Hematopoietic multipotent progenitor cell treated with erythropoietin and hydrocortisone succinate and interleukin-3 and kit ligand, for 4 days (in vitro differentiated cells): ENCODE measurements at places on chromosomes 16 and 17.
A peak's percentile ranks its signal among the peaks of the same experiment; 100 is the strongest.

DNA sequence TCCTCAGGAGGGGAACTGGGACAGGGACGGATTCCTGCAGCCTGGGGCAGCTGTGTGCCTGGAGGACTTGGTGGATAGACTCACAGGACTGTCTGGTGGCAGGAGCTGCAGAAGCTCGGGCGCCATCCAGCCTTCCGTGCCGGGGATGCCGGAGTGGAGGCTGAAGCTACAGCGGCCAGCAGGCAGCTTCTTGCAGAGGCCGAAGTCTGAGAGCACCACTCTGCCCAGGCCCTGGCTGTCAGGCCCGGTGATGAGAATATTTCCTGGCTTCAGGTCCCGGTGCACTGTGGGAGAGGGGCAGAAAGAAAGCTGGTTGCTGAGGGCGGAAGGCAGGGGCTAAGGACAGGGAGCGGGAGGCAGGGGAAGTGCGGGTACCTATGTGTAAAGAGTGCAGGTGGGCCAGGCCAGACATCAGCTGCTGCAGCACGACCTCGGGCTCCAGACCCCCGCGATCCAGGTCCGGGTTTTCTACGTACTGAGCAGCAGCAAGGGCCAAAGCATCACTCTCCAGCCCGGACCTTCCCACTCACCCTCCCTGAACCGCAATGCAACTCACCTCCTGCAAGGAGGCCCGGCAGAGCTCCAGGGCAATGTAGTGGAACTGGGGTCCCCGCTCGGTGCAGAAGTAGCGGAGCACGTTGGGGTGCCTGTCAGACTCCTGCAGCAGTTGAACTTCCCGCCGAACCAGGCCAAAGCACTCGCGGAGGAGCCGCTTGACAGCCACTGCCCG is 16.1 kb downstream of the PLK1 start:
- peak; percentile 42 for DNase-seq

DNA sequence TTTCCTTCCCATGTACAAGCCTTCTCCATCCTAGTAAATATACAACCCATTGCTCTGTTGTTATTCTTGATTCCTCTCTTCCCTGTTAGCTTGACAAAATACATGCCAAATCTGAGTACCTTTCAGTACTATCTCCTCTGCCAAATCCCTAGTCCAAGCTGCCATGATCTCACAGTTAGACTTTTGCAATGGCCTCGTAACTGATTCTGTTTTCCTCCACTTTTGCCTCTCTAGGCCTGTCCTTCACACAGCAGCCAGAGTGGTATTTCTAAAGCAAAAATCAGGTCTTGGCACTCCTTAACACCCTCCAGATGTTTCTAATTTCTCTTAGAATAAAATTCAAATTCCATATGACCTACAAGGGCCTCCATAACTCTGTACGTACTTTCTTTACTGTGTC is 153.0 kb upstream of the RBL2 start:
- no peak for DNase-seq

DNA sequence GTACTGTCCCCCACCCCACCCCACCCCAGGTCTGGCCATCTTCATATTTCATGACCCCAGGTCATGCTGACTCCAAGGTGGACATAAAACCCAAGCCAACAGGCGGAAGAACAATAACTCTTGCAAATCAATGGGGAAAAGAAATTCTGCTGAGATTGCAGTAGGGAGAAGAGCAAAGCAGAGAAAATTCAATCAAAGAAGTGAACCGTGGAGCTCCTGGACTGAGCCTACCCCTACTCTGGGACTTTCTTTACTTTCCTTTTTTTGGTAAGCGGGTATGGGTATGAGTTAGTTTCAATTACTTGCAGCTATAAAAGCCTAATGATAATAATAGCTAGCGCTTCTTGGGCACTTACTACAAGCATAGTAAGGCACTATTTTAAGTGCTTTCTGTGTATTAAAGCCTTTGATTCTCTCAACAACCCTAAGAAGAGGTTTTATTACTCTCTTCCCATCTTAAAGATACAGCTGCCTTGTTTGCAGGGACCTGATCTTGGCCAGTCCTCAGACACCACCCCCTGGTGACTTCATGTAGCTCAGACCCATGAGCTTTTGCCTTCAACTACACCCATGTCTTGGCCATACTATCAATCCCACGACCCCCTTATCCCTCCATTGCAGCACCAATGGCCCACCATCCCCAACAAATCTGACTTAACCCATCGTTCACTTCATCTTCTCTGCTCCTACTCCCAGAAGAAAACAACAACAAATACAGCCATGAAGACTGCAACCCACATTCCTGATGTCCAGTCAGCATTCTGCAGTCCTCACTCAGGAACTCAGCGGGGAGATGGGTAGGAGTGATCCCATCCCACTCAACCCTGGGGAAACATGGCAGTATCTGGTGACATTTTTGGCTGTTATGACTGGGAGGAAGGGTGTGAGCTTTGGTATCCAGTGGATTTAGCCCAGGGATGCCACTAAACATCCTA is 4.4 kb downstream of the GGA2 start:
- peak; percentile 37 for DNase-seq

GRCh38 chr16:30892670-30893416 is 1.0 kb downstream of the BCL7C start:
- DNase-seq = peak; percentile 25

DNA sequence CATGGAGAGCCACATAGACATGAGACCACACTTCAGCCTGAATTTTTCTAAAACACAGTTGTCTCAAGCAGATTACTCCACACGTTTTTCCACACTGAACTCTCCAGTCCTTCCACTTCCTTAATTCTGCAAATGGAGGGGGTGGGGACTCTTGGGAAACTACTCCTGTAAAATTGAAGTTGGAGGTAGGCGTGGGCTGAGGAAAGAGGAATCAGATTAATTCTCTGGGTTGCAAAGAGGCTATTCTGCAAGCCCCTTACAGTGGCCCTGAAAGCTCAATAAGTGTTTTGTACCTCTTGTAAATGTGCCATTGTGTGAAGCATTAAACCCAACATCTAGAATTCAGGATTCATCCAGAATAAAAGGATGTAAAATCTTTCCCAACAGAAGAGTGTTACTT is 9.6 kb downstream of the MARVELD3 start:
- no peak for DNase-seq

- no peak for DNase-seq
These were observed 69.7 kb downstream of the TANC2 start for GRCh38 chr17:63035695-63036094.

- DNase-seq = no peak
These were observed 46.0 kb downstream of the HNF1B start for GRCh38 chr17:37698911-37699255.

- DNase-seq = no peak
These were observed 8.8 kb downstream of the IL21R start for GRCh38 chr16:27410761-27411160.

- DNase-seq = no peak
These were observed 93.7 kb downstream of the SDK2 start for GRCh38 chr17:73550556-73550955.

DNA sequence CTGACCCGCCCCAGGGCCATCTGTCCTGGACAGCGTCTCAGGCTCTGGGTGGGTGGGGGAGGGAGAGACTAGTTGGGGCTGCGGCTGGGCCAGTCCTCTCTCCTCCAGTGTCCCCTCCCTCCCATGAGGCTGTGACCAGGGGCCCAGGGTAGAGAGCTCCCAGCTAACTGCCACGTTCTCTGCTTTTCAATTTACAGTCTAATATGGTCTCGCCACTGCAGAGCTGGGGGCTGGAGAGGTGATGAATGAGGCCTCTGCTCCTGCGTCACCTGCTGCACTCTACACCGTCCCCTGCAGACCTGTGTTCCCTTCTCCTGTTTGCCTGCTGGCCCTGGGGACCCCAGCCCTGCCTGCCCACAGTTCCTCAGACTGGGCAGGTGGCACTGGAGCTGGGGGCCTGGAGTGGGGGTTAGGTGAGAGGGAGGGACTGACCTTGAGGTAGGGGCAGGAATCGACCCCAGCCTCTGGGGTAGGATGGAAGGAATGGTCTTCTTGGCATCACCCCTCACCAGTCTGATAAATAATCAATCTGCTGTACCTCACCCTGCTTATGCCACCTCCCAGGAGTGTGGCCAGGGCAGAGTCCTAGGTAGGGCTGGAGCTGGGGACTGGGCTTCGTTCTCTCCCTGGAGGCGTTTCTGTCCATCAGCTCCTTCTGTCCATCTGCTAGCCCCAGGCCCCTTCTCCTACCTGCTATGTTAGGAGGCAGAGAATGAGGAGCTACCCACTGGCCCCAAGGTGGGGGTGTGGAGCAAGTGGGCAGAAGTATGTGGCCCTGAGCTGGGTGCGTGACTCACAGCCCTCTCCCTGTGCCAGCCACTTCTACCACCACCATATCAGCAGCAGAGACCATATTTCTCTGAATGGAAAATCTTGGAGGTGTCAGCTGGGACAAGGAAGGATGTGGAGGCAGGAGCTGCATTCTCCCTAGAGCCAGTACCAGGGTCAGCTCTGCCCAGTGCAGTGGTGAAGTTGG is 12.9 kb downstream of the SEZ6 start:
- DNase-seq = no peak

DNA sequence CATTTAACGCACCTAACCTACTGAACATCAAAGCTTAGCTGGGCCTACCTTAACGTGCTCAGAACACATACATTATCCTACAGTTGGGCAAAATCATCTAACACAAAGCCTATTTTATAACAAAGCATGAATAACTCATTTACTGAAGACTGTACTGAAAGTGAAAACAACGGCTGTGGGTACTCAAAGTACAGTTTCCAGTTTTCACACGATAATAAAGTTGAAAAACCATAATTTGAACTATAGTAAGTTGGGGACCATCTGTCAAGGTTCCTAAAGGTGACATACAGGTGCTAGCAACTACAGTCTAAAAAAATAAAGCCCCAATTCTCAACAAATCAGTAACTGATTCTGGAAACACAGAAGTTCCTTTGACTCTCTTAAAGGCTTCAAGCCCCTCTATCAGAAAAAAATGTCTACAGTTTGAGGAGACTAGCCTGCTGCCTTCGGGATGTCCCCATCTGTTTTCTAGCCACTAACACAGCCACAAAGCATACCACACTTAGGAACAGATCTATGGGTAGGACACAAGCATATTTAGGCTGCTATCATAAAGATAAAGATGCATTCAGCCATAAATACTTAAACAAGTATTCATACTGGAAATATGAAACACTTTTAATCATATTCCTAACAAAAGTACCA is 71.3 kb downstream of the KANSL1 start:
- no peak for DNase-seq

- DNase-seq = no peak
These were observed 62.9 kb upstream of the AMZ2 start for GRCh38 chr17:68184816-68185436.

- no peak for DNase-seq
These were observed 1243.8 kb downstream of the CDH8 start for GRCh38 chr16:60792437-60792836.

GRCh38 chr17:44197107-44197506 is 2.6 kb downstream of the ATXN7L3 start:
- DNase-seq = no peak

- peak; percentile 61 for DNase-seq
These were observed 2.8 kb upstream of the NTN3 start for GRCh38 chr16:2468233-2468724.

DNA sequence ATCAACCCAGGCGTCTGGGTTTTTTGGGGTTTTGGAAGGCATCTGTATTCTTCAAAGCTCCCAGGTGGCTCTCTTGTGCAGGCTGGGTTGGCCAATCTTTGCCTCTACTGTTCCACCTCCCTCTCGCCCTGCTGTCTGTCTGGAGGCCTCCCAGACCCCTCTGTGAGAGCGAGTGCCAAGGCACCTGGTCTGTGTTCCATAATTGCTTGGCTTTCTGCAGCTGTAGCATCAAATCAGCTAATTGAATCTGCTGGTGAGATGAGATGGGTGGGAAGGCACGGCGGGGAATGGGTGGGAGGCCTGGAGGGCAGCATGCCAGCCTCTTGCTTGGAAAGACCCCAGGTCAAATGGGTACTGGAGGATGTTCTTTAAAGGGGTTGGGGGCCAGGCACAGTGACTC is 52.5 kb upstream of the CLEC19A start:
- no peak for DNase-seq

DNA sequence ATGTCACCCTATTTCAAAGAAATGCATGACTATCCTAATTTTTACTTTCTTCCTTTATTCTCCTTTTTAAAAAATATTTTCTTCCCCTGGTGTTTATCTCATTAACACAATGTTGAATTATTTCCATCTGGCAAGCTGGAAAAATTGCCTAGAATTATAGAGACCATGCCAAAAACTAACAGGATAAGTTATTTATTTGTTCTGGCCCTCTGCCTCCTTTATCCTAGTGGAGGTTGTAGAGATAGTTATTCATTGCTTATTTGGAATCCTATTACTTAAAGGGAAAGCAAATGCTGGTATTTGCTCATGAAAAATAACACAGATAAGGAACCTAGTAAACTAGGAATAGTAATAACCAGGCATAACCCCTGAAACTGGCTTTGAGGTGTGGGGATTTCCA is 684.9 kb upstream of the KIF2B start:
- DNase-seq = no peak

GRCh38 chr16:66459878-66460277 is 32.8 kb downstream of the BEAN1 start:
- no peak for DNase-seq

- DNase-seq = peak; percentile 52
These were observed 28.8 kb downstream of the NGFR start for GRCh38 chr17:49523706-49524472.

DNA sequence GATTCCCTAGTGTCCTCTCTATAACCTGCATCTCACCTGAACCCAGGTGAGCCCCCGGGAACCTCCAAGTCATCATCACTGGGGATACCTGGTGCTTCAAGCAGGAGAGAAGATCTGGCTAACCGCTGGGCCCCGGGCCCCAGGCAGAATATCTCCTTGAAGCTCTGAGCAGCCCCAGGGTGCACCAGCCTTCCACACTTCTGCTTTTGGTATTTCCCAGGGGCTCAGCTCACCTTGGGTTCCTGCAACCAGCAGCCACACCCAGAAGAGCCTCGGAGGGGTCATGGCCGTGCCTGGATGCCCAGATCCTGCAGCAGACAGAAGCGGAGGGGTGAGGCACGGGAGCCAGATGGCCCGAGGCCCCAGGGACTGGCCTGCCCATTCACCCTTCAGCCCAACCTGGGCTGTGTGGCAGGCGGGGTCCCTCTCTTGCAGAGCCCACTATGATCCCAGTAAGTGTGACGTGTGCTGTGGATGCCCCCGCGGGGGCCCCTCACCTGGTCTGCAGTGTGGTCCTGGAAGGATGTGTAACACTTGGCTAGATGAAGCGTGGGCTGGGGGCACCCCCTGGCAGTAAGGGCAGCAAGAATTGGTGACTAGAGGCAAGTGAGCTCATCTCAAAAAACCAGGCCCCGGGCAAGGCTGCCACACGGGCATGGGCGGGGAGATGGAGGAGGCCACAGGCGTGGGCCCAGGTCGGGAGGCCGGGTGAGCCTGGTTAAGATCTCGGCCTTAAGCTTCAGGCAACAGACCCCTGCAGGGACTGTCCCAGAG is 2.6 kb downstream of the LGALS3BP start:
- no peak for DNase-seq

DNA sequence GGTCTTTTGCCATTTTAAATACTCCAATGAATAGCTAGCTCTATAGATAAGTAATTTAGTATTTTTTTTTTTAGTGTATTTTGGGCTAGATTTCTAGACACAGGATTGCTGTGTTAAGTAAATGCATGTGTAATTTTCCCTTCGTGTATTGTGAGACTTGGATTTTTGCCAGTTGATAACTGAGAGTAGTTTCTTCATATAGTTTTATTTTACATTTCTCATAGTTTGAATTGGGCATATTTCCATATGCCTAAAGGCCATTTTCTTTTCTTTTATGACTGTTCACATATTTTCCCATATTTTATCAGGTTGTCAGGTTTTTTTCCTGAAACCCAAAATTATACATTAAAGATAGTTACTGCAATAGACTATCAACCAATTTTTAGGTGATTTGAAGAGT is 59.4 kb downstream of the BPTF start:
- no peak for DNase-seq

- DNase-seq = no peak
These were observed 5.9 kb downstream of the ZNF646 start for GRCh38 chr16:31080035-31080629.
